ENCODE measurements at places on chromosomes 11 and 22. TPM values are rescaled to one million over a fixed set of nuclear protein-coding genes. Genes with fewer than 3 reads are reported as not detected.

TMX2 gene
- 149 TPM for total RNA-seq

MOB2 gene
- total RNA-seq = 18.9 TPM

RAPSN gene
- total RNA-seq = 0.36 TPM

MRGPRX3 gene
- not detected for total RNA-seq

OR9I1 gene
- not detected for total RNA-seq

MMP12 gene
- total RNA-seq = 0.14 TPM

LRRC10B gene
- total RNA-seq = 3.6 TPM

GAB2 gene
- 31.6 TPM for total RNA-seq

BTG4 gene
- total RNA-seq = not detected

FXYD6 gene
- 0.41 TPM for total RNA-seq

PHOX2A gene
- total RNA-seq = 0.97 TPM

All from motor neuron (in vitro differentiated cells).